ENCODE measurements at places on chromosomes 1 and 21.
A peak's percentile ranks its signal among the peaks of the same experiment; 100 is the strongest.

DNA sequence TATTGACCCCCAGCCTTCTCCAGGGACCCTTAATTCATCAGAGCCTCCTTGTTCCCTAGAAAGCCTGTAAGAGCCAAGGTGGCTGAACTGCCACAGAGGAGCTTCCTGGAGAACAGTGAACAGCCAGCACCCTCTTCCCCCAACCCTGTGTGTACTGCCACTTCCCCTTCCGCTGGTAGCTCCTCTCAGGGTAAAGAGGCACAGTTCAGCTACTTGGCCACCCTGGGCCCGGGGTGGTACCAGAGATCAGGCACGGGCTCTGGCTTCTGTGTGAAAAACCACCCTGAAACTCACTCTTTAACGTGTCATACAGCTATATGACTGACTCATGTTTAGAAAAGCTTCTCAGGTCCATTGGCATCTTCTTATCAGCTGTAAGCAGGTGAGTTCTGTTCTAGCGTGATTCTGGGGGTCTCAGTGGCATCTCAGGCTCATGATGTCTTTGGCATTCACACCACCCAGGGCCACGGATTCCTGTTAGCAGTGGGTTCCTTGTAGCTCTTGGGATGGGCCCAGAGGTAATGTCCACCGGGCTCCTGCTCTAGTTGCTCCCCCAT is 22.4 kb downstream of the ARMH1 start:
- DNase-seq: no peak

DNA sequence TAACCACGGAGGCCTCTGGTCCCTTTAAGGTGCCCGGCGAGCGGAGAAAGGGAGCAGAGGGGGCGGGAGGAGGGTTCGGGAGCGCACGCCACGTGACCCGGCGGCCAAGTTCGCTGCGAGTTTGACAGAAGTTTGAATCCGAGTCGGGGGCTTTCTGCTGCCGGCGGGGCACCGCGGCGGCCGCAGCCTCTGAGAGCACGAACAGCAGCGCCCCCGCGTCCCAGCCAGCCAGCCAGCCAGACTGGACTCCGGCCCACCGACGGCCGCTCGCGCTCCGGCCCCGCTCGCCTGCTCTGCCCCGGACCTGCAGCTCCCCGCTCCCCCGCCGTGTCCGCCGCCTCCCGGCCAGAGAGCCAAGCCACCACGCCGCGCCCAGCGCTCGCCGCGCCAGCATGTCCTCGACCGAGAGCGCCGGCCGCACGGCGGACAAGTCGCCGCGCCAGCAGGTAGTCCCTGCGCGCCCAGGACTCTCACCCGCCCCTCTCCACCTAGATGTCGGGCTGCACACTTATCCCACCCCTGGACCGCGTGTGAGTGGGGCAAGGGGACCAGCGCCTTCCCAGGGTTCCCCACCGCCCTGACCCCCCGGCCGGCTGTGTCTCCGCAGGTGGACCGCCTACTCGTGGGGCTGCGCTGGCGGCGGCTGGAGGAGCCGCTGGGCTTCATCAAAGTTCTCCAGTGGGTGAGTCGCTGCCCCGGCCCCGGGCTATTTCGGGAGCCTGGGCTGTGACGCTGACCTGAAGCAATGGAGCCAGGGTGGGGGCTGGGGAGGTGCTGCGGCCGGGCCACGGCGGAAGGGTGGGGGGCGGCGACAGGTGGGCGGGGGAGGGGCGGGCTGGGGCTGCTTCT is at the start of gene SYPL2:
Gene SYPL2 (plus strand): TSS at position 95 of the 849 bp plus-strand sequence. CDS start 298 bp downstream, at position 393.
- DNase-seq: peak; percentile 25

GRCh38 chr1:8482979-8483381 is 165.1 kb downstream of the SLC45A1 start:
- DNase-seq: no peak

DNA sequence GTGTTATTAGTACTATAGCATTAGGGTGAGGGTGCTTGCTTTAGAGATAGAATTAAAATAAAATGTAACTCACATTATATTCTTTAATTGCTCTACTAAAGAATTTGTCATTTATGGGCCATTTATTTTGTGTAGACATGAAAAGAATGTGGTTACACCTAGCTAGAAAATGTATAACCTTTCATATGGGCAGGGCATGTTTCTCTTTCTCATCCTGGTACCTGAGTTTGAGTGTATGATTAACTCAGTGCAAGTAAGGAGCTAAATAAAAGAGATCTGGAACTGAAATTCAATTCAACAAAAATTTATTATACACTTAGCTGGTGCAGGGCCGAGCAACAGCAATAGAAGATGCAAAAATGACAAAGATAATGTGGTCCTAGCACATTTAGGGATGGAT is 47.4 kb downstream of the MAP3K7CL start:
- DNase-seq: no peak

- DNase-seq: peak; percentile 78
Observed at GRCh38 chr1:27111626-27112573, 43.0 kb downstream of the SLC9A1 start.

- DNase-seq: no peak
Observed at GRCh38 chr1:200733907-200734306, 4.8 kb upstream of the CAMSAP2 start.

DNA sequence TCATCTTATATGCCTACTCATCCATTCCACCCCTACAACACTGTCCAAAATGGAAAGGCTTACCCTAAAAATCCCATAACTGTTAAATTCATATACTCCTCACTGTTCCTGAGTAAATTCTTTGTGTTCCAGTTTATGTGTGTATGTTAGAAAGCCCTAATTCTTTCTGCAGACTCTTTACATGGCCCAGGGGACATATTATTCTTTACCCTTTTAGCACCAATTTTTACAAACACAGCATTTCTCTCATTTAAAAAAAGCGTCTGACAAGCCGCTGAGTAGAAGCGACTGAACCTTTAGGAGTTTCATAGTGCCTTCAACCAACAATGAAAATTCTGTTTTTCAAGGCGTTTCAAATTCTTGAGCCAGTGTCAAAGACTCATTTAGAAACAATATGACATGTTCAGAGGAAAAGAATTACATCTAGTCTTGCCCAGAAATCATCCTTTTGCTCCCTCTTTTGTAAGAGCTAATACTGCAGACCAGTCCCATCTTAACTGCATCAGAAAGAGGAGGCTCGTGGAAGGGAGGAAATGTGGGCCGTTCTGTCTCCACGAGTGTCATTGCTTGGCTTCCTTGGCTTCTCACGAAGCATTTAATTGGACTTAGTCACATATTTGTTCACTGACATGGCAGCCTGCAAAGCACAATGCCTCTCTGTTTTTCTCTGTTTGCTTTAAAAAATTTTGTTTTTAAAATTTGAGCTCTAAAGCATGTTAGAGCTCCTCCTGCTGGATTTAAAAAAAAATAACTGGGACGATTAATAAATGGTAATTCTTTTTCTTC is 21.3 kb upstream of the C1orf105 start:
- DNase-seq: peak; percentile 65

- DNase-seq: no peak
Observed at GRCh38 chr21:35988416-35989137, 71.7 kb downstream of the SETD4 start.

- no peak for DNase-seq
Observed at GRCh38 chr1:71561206-71561605, 480.4 kb upstream of the ZRANB2 start.

DNA sequence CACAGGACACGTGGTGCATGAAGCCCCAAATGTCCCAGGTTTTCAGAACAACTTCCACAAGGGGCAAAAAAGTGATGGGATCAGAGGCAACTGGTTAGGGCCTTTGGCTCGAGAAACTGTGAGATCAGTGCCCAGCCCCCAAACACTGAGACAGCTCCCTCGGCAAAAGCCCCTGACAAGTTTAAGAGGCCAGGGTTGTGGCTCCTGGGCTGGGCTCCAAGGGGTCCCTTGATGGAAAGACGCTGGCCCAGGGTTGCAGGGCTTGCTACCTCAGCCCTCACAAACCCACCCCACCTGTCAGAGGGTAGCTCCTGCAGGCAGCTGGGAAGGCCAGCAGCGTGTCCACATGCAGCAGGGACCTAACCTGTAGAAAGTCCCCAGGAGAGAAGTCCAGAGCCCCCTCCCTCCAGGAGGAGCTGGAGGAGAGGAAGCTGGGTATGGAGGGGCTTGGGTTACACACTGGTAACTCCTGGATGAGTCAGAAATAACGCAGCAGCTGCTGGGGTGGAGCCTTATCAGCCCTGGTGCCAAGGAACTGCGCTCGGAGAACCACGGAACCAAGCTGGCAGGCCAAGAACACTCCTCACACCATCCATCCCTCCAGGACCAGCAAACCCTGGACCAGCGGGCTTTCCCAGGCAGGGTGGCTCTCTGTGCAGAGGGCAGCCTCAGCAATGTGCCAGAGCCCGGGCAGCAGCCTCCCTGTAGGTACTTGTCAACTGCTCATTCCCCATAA is 37.5 kb downstream of the CTNNBIP1 start:
- no peak for DNase-seq

DNA sequence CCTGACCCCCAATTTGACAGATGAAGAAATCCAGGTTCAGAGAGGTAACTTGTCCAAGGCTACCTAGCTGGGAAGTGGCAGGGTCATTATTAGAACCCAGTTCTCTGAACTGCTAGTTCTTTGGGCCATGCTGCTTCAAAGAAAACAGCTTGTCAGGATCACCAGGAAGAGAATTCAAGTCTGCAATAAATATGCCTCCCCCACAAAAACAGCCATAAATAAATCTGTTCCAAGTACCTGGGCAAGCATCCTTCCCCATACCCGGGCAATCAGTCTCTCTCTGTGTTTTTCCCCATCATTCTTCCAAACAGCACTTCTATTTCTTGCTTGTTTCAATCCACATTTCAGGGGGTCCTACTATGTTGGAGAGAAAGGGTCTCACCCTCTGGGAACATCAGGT is 34.1 kb downstream of the SLC9A1 start:
- no peak for DNase-seq

DNA sequence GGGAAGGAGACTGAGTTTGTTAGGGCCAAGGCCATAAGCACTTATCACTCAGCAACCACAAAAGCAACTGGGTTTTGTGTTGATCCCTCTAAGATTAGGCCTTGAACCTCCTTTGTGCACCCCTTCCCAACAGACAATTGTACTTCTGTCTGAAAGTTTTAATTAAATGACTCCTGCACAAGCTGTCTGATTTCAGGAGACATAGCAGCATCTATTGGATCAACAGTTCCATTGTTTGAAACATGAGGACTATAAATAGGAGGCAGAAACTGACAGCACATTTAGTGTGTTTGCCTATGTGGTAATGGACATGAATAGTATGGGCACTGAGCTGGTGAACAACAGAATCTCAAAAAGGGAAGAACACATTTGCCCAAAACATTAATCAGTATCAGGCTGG is 167.3 kb upstream of the KCNJ6 start:
- DNase-seq: no peak

- no peak for DNase-seq
Observed at GRCh38 chr1:216498277-216498676, 75.0 kb upstream of the USH2A start.

DNA sequence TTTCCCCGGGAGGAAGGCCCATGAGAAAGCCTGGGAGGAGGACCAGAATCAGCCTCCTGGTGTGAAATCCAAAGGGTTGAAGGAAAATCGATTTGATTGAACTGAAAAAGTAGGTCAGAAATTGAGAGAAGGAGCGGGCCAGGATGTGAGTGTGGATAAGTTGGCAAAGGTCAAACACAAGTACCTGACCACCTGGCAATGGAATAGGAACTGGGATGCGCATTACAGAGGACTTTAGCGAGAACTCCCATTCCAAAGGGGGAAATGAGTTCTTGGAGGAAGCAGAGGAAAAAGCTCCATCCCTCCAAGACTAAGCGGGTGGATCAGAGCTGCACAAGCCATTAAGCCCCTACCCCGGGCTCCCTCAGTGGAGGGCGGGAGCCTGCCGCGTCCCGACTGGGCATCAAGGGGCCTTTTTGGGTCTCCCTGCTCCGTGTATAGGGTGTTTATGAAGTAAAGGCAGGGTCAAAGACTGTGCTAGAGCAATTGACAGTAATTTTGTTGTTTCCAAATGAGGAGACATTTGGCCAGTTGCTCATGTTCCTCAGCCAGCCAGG is 56.4 kb downstream of the TGFB2 start:
- DNase-seq: no peak

DNA sequence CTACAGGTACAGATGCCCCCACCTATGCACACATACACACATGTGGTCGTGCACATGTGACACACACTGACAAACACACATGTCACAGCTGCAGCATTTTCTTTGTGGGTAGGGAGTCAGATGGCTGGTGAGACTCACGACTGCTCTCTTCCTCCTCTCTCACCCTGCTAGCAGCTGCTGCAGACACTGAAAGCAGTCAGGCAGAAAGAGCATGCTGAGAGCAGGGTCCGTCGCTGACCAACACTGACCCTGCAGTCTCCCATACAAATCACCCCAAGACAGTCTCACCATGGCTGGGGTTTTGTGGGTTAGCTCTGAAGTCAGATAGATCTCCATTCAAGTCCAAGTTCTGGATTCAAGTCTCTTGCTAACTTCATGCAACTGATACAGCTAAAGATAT is 188.3 kb downstream of the ASTN1 start:
- DNase-seq: no peak

- no peak for DNase-seq
Observed at GRCh38 chr21:29371464-29371863, 72.7 kb downstream of the BACH1 start.

- no peak for DNase-seq
Observed at GRCh38 chr21:33024201-33025103, 1.3 kb upstream of the OLIG2 start.

GRCh38 chr1:9062846-9063245 is 6.6 kb downstream of the SLC2A5 start:
- no peak for DNase-seq

- DNase-seq: peak; percentile 82
Observed at GRCh38 chr1:85289207-85289847, 12.9 kb upstream of the BCL10 start.

- peak; percentile 57 for DNase-seq
Observed at GRCh38 chr1:121522061-121522759, 337.4 kb downstream of the SRGAP2C start.

- DNase-seq: peak; percentile 38
Observed at GRCh38 chr21:40143822-40144525, 276.7 kb downstream of the PCP4 start.

DNA sequence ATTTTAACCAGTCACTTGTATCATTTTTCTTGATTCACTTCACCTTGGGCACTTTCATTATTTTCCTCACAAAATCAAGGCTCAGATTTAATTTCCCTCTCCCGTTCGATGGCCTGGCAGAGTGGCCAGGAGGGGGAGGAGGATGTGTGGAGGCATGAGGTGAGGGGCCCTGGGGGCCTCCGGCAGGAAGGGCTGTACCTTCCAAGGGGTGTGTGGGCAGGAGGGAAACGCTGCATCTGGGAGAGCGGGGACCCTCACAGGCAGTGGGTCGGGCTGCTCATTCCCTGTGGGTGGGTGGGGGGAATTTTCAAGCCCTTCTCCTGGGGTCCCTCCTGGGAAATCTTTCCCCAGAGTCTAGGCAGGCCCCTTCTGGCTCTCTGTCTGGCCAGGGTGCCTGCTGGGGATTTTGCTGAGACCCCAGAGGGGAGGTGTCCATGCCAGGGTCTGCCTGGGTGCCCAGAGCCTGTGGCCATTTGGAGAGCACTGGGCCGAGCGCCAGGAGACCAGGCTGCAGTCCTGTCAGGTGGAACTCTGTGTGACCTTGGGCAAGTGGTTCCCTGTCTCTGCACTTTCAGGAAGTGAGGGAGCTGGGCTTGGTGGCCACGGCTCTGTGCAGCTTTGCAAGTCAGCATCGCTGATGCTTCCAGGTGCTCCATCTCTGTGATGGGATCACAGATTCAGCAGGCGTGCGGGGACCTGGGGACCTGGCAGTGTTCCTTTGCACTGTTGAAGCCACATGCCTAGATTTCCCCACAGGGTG is 81.9 kb upstream of the C1orf174 start:
- DNase-seq: no peak

All from Calu3 (cell line).